Upper lobe of left lung (tissue), 6 donors: ENCODE measurements at places on chromosomes 2 and 18. TPM values are rescaled to one million over a fixed set of nuclear protein-coding genes. Genes with fewer than 3 reads are reported as not detected.

DNA sequence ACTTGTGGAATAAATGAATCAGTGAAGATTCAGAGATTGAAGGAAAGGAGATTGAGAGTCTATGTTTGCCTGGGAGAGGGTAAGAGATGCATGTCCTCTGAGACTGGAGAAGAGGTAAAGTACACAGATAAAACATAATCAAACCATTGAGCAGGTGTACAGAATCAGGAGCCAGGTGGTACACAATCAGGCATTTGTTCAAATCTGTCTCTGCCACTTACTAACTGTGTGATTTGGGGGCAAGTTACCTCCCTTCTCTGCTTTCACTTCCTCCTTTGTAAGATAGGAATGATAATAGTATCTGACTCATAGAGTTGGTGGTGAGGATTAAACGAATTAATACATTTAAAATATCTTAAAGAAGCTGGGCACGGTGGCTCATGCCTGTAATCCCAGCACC, 94.0 kb downstream of the CDK15 start:
- H3K27me3 ChIP-seq = no peaks in the 10 kb centered on the region
- H3K4me3 ChIP-seq = no peak overlapping the region
- no peak for DNase-seq

DNA sequence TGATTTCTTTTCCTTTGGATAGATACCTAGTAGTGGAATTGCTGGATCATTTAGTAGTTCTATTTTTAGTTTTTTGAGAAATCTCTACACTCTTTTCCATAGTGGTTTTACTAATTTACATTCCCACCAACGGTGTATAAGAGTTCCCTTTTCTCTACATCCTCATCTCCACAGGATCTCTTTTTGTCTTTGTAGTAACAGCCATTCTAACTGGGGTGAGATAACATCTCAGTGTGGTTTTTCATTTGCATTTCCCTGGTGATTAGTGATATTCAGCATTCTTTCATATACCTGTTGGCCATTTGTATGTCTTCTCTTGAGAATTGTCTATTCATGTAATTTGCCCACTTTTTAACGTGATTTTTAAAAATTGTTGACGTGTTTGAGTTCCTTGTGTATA, 13.8 kb downstream of the RFTN2 start:
- no peak for DNase-seq
- no peak overlapping the region for H3K4me3 ChIP-seq
- H3K27me3 ChIP-seq = no peaks in the 10 kb centered on the region
- H3K27ac ChIP-seq = no peak overlapping the region

GRCh38 chr2:231914077-231914690, 12.0 kb downstream of the NPPC start:
- H3K4me1 ChIP-seq = no peaks in the 10 kb centered on the region
- H3K36me3 ChIP-seq = no peaks in the 10 kb centered on the region
- no peak overlapping the region for H3K4me3 ChIP-seq
- no peaks in the 10 kb centered on the region for H3K27me3 ChIP-seq

GRCh38 chr2:197088694-197089093, 162.2 kb upstream of the PGAP1 start:
- H3K27ac ChIP-seq = no peak overlapping the region
- no peak for DNase-seq
- H3K27me3 ChIP-seq = no peaks in the 10 kb centered on the region

DNA sequence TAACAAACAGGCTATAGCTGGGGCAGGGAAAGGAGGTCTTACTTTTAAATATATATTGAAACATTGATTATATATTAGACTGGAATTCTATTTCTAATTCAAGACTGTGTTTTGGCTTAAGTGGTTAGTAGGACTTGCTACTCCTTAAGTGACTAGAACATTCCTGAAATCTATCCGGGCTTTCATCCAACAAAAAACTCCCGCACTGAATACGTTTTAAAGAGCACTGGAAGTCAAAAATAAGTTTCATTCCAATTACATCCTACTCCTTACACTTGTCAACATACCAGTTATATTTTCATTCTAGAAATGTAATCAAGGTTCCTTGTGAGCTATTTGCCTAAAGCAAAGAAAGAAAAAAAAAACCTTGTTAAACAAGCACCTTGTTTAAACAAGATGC, 204.6 kb downstream of the SP3 start:
- H3K27ac ChIP-seq = no peak overlapping the region
- no peaks in the 10 kb centered on the region for H3K27me3 ChIP-seq
- no peak overlapping the region for H3K4me3 ChIP-seq
- H3K4me1 ChIP-seq = no peaks in the 10 kb centered on the region
- H3K36me3 ChIP-seq = no peaks in the 10 kb centered on the region

DNA sequence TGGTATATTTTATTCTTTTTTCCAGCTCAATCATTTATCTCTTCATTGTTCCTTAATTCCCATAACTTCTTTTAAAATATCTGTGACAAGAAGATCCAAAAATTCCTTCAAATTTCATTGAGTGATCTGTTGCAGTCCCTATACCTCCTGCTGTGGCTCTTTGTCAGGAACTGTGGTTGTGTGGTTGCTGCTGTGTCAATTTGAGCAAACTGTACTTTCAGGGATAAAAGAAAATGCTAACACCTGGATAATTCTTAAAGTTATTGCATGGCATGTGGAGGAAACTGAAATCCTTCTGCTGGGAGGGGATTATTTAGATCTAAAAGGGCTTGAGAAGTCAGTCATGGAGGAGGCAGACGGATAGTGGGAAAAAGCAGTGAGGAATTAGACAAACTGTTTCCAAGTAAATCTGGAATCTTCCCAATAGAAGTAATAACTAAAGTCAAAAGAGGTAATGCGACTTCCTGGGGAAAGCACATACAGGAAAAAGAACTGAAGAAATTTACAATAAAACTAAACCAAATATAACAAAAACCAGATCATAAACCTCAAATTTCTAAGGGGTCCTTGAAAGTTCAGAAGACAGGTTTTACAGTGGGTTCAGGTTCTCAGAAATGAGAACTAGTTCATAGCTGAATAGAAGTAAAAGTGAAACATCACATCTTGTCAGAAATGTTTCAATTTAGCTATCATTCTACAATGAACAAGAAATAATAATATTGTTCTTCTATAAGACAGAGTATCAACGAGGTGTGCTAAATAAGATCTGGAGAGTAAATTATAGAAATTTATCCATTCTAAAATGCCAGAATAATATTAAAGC, 33.5 kb upstream of the CD226 start:
- DNase-seq = no peak
- no peak overlapping the region for H3K27ac ChIP-seq
- no peak overlapping the region for H3K4me3 ChIP-seq
- no peaks in the 10 kb centered on the region for H3K4me1 ChIP-seq
- no peaks in the 10 kb centered on the region for H3K27me3 ChIP-seq

- H3K36me3 ChIP-seq = no peaks in the 10 kb centered on the region
- H3K27me3 ChIP-seq = no peaks in the 10 kb centered on the region
- no peak for DNase-seq
- no peak overlapping the region for H3K4me3 ChIP-seq
- peaks cover 5% of the 10 kb centered on the region for H3K4me1 ChIP-seq
- H3K27ac ChIP-seq = no peak overlapping the region
Measured at GRCh38 chr2:187482796-187483195, 34.7 kb upstream of the CALCRL start.

DNA sequence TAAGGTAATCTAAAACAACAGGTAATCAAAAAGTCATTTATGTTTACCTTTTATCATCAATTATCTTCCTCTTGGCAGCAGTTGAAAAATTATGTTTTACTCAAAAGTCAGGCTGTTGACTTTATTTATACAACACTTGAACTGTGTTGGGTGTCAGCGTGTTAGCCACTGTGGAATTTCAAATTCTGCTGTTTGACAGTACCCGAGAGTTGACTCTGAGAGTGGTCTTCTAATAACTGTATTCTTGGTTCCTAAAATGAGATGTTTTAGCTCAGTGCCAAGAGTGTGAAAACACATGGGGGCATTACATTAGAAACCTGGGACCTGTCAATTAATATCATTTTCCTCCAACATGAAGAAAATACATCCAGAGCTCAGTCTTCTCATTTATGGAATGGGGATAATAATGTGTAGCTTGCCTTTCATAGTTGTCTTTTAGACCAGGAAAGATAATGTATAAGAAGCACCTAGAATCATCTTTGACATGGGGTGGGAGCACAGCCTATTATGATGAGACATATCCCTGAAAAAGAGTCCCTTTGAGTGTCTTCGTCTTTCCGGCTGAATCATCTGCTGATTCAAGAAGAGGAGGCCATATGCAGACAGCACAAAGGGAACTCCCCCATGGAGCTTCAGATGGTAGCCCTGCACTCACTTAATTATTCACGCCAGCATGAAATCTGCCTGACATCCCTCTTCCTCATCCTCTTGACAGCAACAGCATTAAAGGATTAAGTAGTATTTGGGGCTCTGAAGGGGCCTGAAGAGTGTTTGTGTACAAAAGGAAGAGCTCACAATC, 89.1 kb downstream of the AFF3 start:
- H3K36me3 ChIP-seq = no peaks in the 10 kb centered on the region
- H3K27me3 ChIP-seq = no peaks in the 10 kb centered on the region
- no peak overlapping the region for H3K27ac ChIP-seq
- DNase-seq = no peak
- H3K4me3 ChIP-seq = no peak overlapping the region

- H3K27ac ChIP-seq = no peak overlapping the region
- DNase-seq = no peak
- no peak overlapping the region for H3K4me3 ChIP-seq
- no peaks in the 10 kb centered on the region for H3K4me1 ChIP-seq
Measured at GRCh38 chr2:110688594-110689091, 10.8 kb upstream of the BUB1 start.

- no peaks in the 10 kb centered on the region for H3K27me3 ChIP-seq
- H3K27ac ChIP-seq = no peak overlapping the region
- no peak overlapping the region for H3K4me3 ChIP-seq
- no peaks in the 10 kb centered on the region for H3K36me3 ChIP-seq
Measured at GRCh38 chr18:26765498-26765897, 100.0 kb downstream of the AQP4 start.

- H3K27ac ChIP-seq = peak overlapping the region; percentile 78
- no peaks in the 10 kb centered on the region for H3K27me3 ChIP-seq
Measured at GRCh38 chr2:54624591-54625071, 98.8 kb upstream of the EML6 start.

DNA sequence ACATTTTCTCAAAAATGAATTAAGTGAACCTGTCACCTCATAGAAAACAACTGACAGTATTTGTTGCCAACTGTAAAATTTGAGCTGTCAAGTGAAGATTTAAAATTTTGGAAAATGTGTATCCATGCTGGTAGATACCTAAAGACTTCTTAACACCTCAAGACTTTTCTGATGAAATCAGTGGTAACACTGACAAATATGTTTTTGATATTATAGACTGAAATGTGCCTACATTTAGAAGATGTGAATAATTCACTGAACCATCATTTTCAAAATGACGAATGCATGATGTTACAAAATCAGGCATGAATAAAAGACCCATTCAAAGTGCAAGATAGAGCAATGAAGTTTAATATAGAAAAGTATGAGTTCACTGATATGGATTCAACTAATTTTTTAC, 51.5 kb upstream of the ASPRV1 start:
- H3K27me3 ChIP-seq = no peaks in the 10 kb centered on the region
- no peaks in the 10 kb centered on the region for H3K36me3 ChIP-seq
- peaks cover 8% of the 10 kb centered on the region for H3K4me1 ChIP-seq
- no peak for DNase-seq
- no peak overlapping the region for H3K4me3 ChIP-seq

DNA sequence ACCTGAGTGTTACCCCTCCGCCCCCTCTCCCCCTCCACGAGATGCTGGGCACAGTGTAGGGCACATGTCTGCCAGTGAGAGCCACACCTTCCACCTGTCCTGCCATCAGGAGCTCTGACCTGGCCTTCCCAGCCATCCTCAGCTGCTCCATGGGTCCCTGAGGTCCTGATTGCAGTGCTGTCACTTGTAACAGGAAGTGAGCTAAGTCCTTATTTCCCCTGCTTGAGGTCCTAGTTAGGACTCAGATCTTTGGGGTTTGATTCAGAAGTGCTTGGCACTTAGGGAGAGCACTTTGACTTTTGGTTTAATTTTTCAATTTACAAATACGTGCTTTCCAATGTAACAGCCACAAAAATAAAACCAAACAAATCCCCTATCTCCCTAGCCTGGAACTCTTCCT, 125.5 kb downstream of the WDSUB1 start:
- H3K4me3 ChIP-seq = no peak overlapping the region
- DNase-seq = no peak
- H3K4me1 ChIP-seq = peaks cover 26% of the 10 kb centered on the region
- H3K36me3 ChIP-seq = no peaks in the 10 kb centered on the region
- H3K27ac ChIP-seq = no peak overlapping the region
- H3K27me3 ChIP-seq = no peaks in the 10 kb centered on the region

GRCh38 chr2:149094217-149095015, 55.9 kb downstream of the LYPD6B start:
- peaks cover 2% of the 10 kb centered on the region for H3K4me1 ChIP-seq
- no peaks in the 10 kb centered on the region for H3K27me3 ChIP-seq
- DNase-seq = no peak
- H3K4me3 ChIP-seq = no peak overlapping the region

GRCh38 chr2:109238580-109238979, 109.6 kb downstream of the SH3RF3 start:
- no peaks in the 10 kb centered on the region for H3K27me3 ChIP-seq
- peaks cover 40% of the 10 kb centered on the region for H3K4me1 ChIP-seq
- DNase-seq = no peak
- peak overlapping the region; percentile 82 for H3K27ac ChIP-seq
- H3K4me3 ChIP-seq = no peak overlapping the region

DNA sequence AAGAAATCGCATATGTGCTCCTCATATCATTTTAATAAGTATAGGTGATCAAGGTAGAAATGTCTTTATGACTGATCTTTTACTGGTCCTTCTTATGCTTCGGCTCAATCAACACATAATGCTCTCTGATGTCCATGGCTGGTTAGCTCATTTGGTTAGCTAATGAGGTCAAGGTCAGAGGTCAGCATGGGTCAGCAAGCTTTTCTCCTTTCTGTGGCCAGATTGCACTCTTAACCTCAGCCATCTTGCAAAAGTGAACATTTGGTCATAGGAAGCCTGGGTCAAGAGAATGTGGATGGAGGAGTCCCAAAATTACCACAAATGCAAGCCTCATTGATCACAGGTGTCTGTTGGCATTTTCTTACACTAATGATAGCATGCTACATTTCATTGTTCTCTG, 35.4 kb upstream of the DARS1 start:
- H3K27me3 ChIP-seq = no peaks in the 10 kb centered on the region
- H3K27ac ChIP-seq = no peak overlapping the region
- H3K4me1 ChIP-seq = no peaks in the 10 kb centered on the region
- H3K36me3 ChIP-seq = no peaks in the 10 kb centered on the region

GRCh38 chr18:48539406-48540250, 797 bp downstream of the CTIF start:
- peak overlapping the region; percentile 89 for H3K27ac ChIP-seq
- H3K4me1 ChIP-seq = peaks cover 10% of the 10 kb centered on the region
- DNase-seq = peak; percentile 28
- peak overlapping the region; percentile 81 for H3K4me3 ChIP-seq

- H3K36me3 ChIP-seq = no peaks in the 10 kb centered on the region
- no peak for DNase-seq
- H3K4me3 ChIP-seq = no peak overlapping the region
- H3K27ac ChIP-seq = peak overlapping the region; percentile 1
Measured at GRCh38 chr2:201420442-201421113, 30.7 kb downstream of the TRAK2 start.

GRCh38 chr2:180709392-180710145, 270.8 kb upstream of the UBE2E3 start:
- H3K4me1 ChIP-seq = no peaks in the 10 kb centered on the region
- no peaks in the 10 kb centered on the region for H3K36me3 ChIP-seq
- no peak for DNase-seq
- no peak overlapping the region for H3K27ac ChIP-seq
- H3K27me3 ChIP-seq = no peaks in the 10 kb centered on the region
- no peak overlapping the region for H3K4me3 ChIP-seq

Gene SERPINB3
- total RNA-seq = not detected

Gene MAL
- 7.4 TPM for total RNA-seq

Gene HOXD12
- total RNA-seq = not detected

Gene ANKRD62
- total RNA-seq = not detected

Gene CNGA3
- not detected for total RNA-seq

Gene CDKL4
- 1.8 TPM for total RNA-seq
